ENCODE measurements at places on chromosomes 12 and 14. TPM values are rescaled to one million over a fixed set of nuclear protein-coding genes. Genes with fewer than 3 reads are reported as not detected.

DNA sequence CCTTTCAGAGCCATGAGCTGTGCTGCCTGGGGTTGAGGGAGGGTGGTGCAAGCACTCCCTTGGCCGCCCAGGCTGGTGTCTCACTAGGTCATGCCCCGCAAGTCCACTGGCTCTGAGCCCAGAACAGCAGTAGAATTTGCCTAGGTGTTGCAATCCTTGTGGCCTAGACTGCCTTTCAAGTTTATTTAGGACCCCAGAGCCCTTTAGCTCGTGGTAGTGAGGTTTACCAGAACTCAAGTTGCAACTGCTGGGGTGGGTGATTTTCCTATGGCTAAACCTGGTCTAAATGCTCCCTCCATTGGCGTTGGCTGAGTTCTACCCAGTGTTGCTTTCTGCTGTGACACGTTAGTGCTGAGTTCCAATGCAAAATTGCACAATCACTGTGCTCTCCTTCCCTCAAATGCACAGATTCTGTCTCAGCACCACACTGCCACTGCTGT is 287.2 kb downstream of the BCAT1 start:
- DNase-seq: no peak

- no peak for DNase-seq
These were observed 17.3 kb upstream of the YAF2 start for GRCh38 chr12:42255221-42255865.

- DNase-seq: no peak
These were observed 45.5 kb downstream of the CHST11 start for GRCh38 chr12:104502217-104502616.

DNA sequence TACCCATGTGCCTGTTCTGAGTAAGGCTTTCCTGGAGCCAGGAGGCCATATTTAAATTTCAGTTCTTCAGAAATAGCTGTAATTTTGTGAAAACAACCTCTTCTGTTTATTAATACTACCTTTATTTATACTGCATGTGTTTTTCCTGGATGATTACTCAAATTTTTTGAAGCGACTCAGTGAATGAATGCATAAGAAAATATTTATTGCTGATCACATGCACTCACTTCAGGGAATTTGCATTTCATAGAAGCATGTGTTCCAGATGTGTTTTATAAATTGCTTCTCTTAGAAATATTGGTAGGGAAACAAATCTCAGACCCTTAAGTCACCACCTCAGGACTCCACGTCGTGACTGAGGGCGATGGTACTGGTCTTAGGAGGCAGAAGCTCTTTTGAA is 21.8 kb upstream of the DCN start:
- DNase-seq: no peak

GRCh38 chr12:53844994-53845844 is 93.4 kb upstream of the HOXC13 start:
- DNase-seq: no peak

GRCh38 chr14:101498526-101498860 is 62.8 kb upstream of the DIO3 start:
- no peak for DNase-seq

DNA sequence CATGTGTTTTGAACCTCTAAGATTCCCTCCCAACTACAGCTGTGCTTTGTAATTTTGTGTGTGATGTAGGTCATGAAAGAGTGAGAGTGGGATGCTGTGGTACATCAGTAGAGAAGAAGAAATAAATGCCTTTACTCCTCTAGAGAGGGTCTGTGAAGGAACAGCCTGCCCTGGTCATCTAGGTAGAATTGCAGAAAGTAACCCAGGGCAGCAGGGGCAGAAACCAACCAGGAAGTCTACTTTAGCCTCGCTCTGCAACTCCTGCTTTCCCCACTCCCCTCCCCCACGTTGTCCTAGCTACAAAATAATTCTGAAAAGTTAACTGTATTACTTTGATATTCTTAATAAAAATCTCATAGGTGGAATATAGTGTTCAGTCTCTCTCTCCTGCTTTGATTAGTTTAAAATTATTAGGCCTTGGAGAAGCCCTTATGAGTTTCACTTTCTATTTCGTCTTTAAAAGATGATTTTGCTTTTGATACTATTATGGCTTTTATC is 7.5 kb downstream of the TBK1 start:
- DNase-seq: no peak

DNA sequence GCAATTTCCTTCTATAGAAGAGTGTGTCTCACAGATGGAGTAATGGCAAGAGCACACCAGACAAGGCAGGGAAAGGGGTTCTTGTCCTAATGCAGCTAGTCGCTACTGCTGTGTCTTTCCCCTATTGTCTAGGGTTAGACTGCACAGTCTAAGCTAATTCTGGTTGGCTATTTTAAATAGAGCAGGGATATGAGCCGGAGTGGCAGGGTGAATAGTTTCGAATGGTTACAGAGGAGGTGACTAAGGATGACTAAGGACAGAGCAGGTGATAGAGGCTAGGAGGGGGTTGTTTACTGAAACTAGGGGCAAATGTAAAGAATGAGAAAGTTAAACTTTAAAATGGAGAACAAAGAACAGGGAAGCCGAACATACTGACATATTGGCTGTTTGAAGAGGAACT is 25.6 kb upstream of the CPNE8 start:
- DNase-seq: no peak

DNA sequence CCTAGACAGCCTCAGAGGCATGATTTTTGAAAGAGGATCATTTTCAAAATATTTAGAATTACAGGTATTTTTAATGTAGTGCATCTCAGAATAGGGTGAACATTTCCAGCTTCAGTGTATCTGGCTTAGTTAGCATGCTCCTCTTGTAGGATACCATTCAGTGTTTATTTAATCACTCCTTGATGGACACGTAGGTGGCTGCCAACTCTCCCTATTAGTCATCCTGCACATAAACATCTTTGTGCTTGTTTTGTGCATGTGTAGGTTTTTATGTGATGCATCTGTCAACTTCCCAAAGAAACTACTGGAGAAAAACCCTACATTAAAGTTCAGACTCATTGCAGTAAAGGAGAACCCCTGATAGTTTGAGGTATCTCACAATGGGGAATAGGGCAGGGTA is 52.5 kb upstream of the RBM19 start:
- DNase-seq: no peak

- no peak for DNase-seq
These were observed 446.8 kb upstream of the SOX5 start for GRCh38 chr12:24396224-24396623.

GRCh38 chr14:102171173-102172020 is 31.7 kb downstream of the WDR20 start:
- DNase-seq: no peak

DNA sequence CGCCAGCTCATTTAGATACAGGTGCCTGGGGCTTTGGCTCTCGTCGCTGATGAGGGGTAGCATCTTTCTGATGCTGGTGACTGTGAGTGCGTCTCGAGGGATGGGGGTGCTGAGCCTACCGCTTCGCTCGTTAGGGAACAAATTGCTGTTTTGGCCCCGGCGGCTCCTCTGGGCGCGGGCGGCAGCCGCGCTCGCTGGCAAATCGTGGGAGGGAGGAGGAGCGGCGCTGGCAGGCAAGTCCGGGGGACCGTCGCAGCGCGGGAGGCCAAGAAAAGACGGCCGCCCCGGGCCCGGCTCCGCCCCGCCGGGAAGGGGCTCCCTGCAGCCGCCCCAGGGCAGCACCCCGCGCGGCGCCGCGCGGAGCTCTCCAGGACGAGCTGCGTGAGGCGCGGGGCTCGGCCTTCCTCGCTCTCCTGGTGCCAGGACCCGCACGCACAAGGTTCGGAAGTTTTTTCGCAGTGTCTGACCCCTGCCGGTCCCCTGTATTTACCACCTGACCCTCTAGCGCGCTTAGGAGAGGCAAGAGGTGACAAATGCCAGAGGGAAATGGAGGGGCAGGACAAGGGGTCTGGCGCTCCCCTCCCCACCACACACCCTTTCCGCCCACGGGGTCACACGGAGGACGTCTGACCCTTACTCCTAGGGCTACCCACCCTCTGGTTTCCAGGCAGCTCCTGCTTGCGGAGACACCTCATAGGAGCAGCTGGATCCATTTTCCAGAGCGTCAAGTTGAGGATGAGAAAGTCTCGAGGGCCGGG is 899 bp upstream of the KCNH3 start:
- no peak for DNase-seq

- no peak for DNase-seq
These were observed 10.8 kb upstream of the TMEM120B start for GRCh38 chr12:121701667-121702277.

DNA sequence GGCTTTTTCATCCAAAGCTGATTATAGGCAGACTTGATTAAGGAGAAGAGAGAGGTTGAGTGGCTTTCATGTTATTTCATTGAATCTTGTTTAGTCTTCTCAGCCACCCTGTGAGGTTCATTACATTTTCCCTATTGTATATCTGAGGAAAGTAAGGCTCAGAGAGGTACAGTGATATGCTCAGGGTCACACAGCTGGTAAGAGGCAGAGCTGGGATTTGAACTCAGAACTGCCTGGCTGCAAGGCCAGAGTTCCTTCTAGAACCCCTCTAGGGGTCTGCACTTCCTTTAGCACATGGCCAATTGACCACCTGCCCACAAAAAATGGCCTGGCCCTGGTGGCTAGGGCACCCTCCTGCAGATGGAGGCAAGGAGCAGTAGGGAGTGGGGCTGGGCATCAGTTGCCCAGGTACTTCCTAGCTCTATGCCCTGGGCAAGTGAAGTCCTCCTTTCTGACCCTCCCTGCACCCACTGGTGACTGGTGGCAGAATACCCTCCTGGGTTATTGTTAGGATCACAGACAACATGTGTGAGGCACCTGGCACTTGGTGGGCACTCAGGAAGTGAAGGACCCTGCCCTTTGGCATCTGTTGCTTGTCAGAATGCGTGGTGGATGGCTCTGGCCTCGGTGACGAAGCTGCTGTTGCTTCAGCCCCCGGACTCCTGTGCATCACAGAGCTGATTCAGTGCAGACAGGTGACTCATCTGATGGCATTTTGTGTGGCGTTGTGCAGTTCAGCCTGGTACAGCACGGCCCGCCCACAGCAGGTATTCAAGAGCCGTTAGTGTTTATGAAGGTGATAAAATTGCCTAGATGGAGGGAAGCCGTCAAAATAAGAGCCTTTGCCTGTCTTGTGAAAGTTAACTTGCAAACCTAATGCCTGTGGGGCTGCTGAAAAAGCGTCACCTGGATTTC is 115.8 kb downstream of the SLC25A47 start:
- DNase-seq: no peak

DNA sequence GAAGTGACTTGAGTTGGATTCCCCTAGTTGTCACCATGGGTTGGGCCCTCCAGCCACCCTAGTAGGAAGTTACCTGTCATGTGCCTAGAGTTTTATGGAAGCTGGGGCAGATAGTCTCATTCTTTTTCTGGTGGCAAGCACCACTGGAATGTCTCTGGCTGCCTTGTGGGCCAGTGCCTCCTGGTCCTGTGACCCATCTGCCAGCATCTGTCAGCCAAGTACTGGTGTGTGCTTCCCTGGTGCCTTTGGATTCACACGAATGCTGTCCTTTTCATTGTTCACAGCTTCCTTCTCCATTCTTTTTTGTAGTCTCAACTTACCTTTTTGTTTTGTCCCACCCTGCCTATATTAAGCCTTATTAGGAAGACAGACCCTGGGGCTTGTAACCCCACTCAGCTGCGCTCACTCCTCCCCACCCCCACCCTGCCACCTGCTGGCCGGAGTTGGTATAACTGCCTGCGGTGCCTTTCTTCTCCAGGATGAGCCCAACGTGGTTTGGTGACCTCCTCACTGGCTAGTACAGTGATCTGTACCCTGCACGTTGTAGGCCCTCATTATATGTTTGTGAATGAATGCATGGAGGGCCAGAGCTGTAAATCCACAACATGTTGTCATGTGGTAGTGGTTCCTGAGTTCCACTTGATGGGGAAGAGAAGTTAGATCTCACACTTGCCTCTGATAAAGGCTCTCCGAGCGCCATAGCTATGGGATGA is 125.7 kb downstream of the TSPAN9 start:
- DNase-seq: no peak

DNA sequence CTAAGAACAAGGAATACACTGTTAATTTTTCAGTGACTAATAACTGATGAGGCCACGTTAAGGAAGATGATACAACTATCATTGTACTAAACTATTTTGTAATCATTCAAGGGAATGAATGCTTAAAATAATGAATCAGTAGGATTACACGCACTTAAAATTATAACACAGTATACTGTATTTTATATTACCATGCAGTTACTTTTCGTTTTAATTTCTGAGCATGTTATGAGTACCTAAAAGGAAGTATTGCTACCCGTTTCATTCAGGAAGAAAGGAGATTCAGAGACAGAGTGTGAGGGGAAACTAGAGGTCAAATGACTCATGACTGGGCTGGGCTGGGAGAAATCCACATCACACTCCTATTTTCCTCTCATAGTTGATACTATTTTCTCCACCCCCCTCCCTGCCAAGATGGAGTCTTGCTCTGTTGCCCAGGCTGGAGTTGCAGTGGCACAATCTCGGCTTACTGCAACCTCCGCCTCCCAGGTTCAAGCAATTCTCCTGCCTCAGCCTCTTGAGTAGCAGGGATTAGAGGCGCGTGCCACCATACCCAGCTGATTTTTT is 202.0 kb downstream of the PPM1H start:
- no peak for DNase-seq

DNA sequence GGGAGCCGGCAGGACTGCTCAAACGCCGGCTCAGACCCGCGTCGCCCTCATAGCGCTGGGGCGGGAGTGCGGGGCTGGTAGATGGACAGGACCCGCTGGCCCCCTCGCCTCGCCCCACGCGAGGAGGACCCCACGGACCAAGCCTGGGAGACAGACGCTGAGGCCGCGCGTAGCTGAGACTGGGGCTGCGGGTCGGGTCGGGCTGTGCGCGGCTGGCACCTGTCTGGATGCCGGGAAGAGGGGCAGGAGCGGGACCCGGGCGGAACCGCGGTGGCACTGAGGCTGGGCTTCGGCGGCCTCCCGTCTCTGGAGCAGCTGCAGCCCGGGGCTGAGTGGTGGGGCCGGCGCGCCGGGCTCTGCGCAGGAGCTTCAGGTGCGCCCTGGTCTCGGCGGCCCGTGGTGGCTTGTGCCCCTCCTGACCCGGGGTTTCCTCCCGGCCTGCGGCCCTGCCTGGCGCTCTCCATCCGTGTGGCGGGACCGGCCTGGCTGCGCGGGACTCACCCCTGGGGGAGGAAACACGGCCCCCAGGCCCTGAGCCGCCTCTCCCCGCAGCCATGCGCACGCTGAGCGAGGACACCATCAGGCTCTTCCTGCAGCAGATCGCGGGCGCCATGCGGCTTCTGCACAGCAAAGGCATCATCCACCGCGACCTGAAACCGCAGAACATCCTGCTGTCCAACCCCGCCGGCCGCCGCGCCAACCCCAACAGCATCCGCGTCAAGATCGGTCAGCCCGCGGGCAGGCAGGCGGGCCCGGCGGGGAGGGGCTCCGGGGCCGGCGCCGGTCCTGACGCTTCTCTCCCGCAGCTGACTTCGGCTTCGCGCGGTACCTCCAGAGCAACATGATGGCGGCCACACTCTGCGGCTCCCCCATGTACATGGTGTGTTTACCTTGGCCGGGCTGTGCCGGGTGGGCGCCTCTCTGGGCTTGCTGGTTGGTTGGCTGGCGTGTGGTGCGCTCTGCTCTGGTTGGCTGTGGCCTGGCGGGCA is 14.0 kb downstream of the ULK1 start:
- no peak for DNase-seq

- no peak for DNase-seq
These were observed 20.3 kb downstream of the MTA1 start for GRCh38 chr14:105439710-105440553.

GRCh38 chr12:12126551-12126950 is 55.8 kb downstream of the BCL2L14 start:
- no peak for DNase-seq

- DNase-seq: no peak
These were observed 248.8 kb upstream of the PWP1 start for GRCh38 chr12:107436836-107437235.

The ABCC9 gene
- total RNA-seq: 42.6 TPM

The SSTR1 gene
- total RNA-seq: 0.95 TPM

The KRT85 gene
- not detected for total RNA-seq

The RBM23 gene
- total RNA-seq: 731 TPM

The SCN8A gene
- total RNA-seq: 0.54 TPM

The COX8C gene
- not detected for total RNA-seq

The LUM gene
- total RNA-seq: 138 TPM
